NCI-H187 treated with DMSO at 0.1 percent for 48 hours (cell line): ENCODE measurements at places on chromosomes 4 and X.

DNA sequence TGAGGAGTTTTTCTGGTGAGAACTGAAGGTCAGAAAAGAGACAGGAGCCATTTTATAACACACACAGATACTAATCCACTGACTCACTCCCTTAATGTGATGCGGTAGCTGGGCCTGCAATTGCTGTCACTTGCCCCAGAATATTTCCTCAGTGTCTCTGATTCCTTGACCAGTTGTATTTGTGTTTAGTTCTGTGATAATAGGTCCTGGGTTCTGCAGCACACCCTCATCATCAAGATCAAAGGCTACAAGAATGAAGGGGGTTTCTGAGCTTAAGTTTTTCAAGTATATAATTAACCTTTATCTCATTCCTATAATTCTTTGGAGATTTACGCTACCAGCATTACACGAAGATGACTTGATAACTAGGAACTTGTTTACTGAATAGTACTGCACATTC is 576.5 kb upstream of the CPXCR1 start:
- DNase-seq: no peak

DNA sequence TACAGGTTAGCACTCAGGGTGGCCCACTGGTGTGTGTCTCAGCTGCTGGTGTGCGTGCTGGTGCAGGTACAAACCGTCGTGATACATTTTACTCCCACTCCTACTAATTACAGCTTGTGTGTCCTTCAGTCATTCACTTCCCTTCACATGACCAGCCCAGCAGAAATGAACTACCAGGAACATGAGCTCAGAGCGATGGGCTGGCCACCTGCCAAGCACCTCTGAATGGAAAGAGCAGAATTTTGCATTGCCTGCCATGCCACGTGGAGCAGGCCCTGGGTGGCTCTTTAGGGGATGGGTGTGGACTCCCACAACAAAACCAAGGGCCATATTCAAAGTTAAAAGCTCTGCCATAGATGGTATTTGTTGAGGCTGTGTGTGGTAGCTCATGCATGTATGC is 58.9 kb upstream of the PGM2 start:
- DNase-seq: peak; percentile 87

GRCh38 chr4:20217951-20218350 is 33.8 kb upstream of the SLIT2 start:
- no peak for DNase-seq

- no peak for DNase-seq
Measured at GRCh38 chr4:136241221-136241986, 1290.9 kb downstream of the PCDH18 start.

GRCh38 chr4:55127521-55127920 is 2.1 kb upstream of the KDR start:
- DNase-seq: no peak

DNA sequence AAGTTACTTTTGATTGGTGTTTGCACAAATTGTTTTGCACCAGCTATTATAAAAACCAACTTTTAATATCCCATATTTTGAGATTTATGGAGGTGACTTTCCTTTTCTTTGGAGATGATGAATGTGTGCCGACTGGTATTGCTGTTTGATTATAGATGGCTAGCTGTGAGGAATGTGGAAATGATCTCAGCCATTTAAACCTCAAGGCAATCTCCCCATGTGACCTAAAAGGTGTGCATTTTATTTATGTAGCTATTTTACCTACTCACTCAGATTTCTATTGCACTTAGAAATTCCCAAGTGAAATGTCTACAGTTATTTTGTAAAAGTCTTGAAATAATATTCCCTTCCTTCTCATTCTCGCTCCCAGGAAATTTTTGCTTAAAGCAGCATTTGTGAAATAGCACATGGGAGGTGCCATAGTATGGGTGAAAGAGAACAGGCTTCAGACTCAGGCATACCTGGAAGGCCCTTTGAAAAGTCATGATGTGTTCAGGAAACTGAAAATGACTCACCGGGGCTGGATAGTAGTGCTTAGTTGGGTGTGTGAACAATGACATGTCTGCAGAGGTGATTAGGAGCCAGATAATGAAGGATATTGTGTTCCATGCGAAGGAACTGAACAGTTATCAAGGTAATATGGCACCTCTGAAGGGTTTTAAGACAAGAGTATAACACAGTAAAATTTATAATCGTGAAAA is 247.6 kb downstream of the CBLL2 start:
- no peak for DNase-seq

GRCh38 chr4:67779631-67780030 is 25.4 kb upstream of the GNRHR start:
- no peak for DNase-seq

DNA sequence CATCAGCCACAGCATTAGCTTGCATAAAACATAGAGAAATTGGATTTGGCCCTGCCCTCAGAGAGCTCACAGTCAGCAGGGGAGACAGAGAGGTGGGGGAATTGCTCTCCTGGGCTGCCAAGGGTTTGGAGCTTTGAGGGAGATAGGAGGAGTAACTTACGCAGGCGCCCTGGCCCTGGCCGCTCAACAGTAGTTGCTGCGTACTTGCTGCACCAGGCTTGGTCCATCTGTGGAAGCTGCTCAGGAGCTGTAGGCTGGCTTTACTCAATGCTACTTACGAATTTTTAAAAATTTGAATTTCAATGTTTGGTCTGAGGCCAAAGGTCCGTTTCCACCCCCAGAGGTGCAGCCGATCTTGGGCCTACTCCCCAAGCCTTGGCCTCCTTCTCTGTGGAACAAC is 83.3 kb downstream of the CPZ start:
- DNase-seq: no peak

DNA sequence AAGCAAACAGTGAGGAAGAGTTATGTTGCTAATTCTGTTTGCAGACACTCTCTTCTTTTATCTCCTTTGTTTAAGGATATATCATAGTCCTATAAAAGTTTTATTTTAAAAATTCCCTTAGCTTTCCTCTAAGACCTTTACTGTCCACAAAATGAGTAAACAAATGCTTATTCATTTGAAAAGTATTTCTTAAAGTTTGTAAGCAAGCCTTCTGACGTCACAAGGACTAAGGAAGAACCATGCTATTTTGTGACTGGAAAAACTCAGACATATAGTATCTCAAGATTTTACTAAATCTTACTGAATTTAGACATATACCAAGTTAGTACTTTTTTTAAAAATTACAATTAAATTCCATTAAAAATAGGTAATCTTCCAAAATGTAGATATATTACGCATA is 5.2 kb upstream of the RBMXL3 start:
- DNase-seq: no peak

GRCh38 chrX:153206425-153207046 is 27.5 kb downstream of the MAGEA1 start:
- DNase-seq: no peak

DNA sequence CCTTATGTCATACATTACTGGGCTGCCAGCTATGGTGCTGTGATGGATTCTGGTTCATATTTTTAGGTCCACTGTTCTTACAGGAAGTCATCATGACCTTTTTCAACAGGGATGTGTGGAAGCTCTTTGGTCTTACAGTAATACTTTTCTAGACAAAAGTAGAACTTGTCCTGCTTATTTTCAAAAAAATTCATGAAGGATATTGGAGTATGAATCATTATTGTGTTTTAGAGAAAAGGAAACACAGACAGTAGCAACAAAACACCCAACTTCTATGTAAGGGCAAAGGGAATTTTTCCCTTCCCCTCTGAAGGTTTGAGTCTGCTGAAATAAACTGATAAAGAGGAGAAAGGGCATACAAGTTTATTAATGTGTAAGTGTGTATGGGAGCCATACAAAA is 54.7 kb upstream of the FAM9C start:
- no peak for DNase-seq

DNA sequence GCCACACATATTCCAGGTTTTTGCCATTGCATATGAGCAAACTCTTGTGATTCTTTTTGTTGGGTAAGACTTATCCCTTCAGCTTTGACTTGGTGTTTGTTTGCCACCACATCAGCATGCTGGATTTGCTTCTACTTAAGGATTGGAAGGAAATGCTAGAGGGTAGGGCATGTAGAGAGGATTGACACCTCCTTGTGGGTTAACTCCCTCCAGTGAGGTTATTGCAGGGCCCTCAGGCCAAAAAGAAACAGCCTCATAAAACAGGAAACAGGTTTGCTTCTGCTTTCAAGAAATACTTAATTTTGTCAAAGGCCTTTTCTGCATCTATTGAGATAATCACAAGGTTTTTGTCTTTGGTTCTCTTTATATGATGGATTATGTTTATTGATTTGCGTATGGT is 15.2 kb upstream of the INPP4B start:
- DNase-seq: no peak

GRCh38 chrX:40040686-40041461 is 56.9 kb downstream of the BCOR start:
- DNase-seq: no peak

DNA sequence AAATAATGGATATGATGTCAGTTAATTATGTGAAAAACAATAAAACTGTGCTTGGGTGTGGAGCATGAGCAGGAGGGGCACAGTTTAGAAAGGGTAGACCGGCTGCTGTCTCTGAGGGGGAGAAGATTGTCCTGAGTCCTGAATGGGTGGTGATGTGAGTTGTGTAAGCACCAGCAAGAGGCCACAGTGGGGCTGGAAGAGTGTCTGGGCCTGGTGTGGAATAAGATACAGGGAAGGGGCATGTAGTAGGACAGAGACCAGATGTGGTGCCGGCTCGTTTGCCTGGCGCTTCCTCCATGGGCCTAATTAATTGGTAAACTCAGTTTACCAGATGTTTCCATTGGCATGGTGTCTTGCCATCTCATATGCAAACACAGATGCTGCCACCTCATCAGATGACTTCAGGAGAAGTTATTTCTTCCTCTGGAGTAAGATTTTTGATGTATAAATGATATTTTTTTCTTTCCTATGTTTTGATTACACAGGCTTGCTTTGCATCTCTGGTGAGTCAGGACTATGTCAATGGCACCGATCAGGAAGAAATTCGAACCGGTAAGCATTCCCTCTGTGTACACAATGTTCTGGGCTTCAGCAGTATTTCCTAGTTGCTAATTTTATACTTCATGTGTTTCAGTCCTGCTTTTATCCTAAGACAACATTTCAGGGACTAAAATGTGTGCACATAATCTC is 5.1 kb downstream of the MED28 start:
- no peak for DNase-seq

- peak; percentile 17 for DNase-seq
Measured at GRCh38 chr4:38034986-38035882, 75.0 kb downstream of the PTTG2 start.

- DNase-seq: no peak
Measured at GRCh38 chrX:78979789-78980464, 34.7 kb downstream of the P2RY10 start.

- peak; percentile 62 for DNase-seq
Measured at GRCh38 chr4:7587433-7588405, 153.0 kb upstream of the PSAPL1 start.

DNA sequence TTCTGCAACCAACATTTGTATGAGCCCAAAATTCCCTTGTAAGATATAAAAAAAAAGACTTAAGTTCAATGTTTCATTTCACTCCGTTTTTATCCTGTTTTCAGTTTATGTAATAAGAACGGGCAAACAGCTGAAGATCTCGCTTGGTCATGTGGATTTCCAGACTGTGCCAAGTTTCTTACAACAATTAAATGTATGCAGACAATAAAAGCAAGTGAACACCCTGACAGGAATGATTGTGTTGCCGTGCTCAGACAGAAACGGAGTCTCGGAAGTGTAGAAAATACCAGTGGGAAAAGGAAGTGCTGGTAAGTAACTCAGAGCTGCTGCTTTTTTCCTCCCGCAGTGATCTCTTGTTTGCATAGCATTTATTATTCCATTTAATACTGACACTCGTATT is 2.8 kb downstream of the ANKRD37 start:
- no peak for DNase-seq

- no peak for DNase-seq
Measured at GRCh38 chr4:102809190-102809589, 18.2 kb downstream of the UBE2D3 start.

- no peak for DNase-seq
Measured at GRCh38 chr4:150769845-150770244, 187.9 kb downstream of the MAB21L2 start.

- DNase-seq: no peak
Measured at GRCh38 chrX:104568304-104568915, 2.4 kb downstream of the IL1RAPL2 start.

- no peak for DNase-seq
Measured at GRCh38 chrX:141638550-141638949, 49.0 kb downstream of the SPANXA2 start.

GRCh38 chr4:38310446-38311043 is 350.3 kb downstream of the PTTG2 start:
- DNase-seq: no peak

GRCh38 chr4:119510395-119511149 is 118.0 kb downstream of the PDE5A start:
- no peak for DNase-seq

GRCh38 chr4:13990596-13991589 is 363.4 kb upstream of the BOD1L1 start:
- DNase-seq: no peak

DNA sequence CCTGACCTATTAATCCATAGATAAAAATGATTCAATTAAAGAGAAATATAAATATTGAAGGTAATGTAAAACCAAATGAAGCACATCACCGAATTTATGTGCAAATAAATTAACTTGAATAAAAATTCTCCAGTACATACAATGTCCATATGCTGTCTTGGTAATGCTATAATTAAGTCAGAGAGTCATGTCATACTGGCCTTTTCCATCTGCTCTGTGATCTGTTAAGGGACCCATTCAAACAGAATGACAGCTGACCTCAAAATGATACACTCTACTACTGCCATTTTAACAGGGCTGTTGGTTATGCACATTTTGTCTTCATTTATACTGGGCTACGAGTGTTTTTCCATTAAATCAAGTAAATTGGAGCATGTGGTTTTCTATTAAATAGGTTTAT is 99.3 kb downstream of the TEX13A start:
- no peak for DNase-seq

GRCh38 chr4:184268584-184269160 is 51.0 kb upstream of the ENPP6 start:
- DNase-seq: no peak

- DNase-seq: no peak
Measured at GRCh38 chr4:166846939-166847338, 387.4 kb downstream of the SPOCK3 start.

GRCh38 chrX:49243166-49243565 is 7.9 kb downstream of the CCDC22 start:
- DNase-seq: no peak

DNA sequence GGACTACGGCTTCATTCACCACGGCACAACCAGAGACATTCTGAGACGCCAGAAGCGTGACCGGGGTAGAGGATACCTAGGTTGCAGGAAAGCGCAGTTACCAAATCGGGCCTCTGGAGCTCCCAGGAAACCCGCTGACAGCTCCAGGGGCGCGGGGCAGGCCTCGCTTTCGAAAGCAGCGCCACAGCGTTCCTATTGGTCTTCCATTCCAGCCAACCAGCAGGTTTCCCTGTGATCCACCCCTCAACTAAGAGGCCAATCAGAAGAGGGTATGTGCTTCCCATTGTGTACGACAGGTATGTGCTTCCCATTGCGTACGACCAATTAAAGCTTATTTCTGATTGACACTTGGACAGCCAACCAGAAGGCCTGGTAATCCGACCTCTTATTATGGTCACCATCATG is 14.9 kb downstream of the SNX12 start:
- DNase-seq: no peak

- DNase-seq: no peak
Measured at GRCh38 chr4:41143311-41144039, 70.9 kb downstream of the APBB2 start.
